Kidney epithelial cell (primary cell): ENCODE measurements at places on chromosomes 13 and 19. TPM values are rescaled to one million over a fixed set of nuclear protein-coding genes. Genes with fewer than 3 reads are reported as not detected.
A peak's percentile ranks its signal among the peaks of the same experiment; 100 is the strongest.

NDFIP2 gene
- 43.8 and 46.8 TPM in 2 replicates for total RNA-seq

DNA sequence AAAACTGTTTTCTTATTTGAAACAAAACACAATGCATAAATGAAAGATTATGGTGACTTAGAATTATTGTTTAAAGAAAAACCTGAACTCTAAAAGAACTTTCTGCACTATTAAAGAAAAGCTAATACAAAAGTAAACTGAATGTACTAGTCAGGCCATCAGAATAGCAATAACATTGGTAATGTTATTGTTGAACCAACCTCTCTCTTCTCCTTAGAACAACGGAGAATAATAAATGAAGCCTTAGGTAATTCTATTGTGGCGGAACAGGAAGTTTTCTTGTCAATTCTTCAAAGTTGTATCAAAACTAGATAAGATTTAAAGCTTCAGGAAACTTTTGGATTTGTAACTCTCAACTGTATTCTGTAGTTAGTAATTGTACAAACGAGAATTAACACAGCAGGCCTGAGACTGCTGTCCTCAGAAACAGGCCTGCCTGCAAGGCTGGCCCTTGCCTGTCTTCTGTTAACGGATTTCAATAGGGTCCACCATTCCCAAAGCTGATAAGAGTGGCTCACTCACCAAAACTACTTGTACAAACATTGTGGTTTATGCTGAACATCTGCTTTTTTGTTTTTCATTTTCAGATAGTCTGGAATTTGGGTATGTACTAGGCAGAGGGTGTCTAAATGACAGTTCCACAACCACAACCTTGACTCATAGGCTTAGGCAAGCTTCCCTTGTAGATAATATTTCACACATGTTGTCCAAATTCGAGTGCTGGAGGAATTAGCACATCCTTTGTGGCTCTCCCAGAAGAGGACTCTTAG, 825.8 kb downstream of the GPC5 start:
- peak; percentile 48 for DNase-seq

- DNase-seq = no peak
These were observed 6.9 kb upstream of the SBK3 start for GRCh38 chr19:55552206-55552605.

EDDM13 gene
- total RNA-seq = not detected in 2 replicates

DNA sequence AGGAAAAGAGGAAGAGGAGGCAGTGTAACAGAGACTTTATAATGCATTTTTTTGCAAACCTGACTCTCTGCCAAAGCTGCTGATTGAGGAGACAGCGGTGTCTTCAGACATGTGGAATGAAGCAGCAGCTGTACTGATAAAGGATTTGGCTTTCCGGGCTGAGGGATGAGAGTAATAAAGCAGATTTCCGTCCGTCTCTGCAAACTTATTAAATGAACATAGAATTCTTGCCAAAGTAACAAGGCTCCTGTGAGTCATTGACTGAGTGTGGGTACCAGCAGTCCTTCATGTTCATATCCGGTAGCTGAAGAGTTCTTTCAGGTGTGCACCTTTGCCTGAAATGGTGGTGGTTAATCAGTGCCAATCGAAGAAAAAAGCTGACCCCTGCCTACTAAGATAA, 112.6 kb downstream of the LIG4 start:
- DNase-seq = no peak

DNA sequence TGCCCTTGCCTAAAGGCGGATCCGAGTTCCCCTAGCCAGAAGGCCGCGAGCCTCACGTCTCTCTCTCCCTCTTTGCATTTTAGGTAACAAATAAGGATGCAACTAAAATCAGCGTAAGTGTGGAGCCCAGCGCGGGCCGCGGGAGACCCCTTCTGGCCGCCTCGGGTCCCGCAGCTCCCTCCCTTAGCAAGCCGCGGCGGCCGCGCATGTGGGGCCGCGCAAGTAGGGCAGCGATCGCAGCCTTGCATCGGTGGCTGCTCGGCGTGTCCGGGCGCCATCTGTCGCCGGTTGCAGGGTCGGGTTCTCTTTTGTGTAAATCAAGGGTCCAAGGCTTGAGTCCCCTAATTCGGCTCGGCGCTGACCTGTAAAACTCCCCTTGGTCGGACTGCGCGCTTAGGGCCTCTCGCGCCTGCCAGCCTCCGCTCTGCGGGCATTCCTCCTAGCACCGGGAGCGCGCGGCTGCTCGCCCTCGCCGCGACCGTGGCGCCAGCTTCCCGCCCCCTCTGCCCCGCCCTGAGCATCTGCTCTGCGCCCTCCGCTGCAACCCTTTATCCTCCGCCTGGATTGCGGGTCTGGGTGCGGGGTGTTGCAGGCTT, 2.7 kb downstream of the VSTM2B start:
- DNase-seq = peak; percentile 1

RPS15 gene
- 1,778 and 3,178 TPM in 2 replicates for total RNA-seq

- no peak for DNase-seq
These were observed 71.2 kb downstream of the FGF9 start for GRCh38 chr13:21742096-21742495.

SLC25A15 gene
- 27.5 and 33.4 TPM in 2 replicates for total RNA-seq

DNA sequence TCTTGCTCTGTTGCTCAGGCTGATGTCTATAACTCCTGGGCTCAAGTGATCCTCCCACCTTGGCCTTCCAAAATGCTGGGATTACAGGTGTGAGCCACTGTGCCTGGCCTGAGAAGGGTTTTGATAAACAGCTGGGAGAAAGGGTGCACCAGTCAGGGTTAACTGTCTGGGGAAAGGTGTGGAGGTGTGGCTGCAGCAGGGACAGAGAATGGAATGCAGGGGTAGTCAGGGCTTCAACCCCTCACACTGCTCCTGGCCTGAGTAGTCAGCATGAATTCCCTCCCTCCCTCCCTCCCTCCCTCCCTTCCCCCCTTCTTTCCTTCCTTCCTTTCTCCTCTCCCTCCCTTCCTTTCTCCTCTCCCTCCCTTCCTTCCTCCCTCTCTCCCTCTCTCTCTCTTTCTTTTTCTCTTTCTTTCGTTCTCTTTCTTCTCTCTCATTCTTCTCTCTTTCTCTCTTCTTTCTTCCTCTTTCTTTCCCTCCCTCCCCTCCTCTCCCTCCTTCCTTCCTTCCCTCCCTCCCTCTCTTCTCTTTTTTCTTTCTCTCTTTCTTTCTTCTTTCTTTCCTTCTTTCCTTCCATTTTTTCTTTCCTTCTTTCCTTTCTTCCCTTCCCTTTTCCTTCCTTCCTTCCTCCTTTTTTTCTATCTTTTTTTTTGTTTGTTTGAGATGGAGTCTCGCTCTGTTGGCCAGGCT, 16.0 kb downstream of the MYO1F start:
- DNase-seq = no peak
